ENCODE measurements at places on chromosomes 2 and 18.

DNA sequence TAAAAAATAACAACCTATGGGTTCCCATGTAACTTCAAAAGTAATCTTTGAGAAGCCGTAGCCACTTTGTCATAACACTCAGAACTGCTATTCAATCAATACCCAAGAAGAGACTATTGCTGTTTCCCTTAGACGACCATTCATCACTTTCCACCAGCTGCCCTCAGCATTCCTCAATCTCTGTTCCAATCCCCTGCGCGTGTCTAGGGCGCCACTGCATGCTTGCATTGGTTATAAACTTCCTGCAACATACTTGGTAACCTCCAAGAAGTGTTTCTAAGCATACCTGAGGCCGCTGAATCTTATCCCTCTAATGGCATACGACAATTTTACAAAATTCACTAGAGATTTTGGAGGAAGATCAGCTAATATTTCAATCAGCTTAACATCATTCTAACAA is 134.2 kb downstream of the LAMA1 start:
- no peak for DNase-seq

- peak; percentile 75 for DNase-seq
These were observed 77.0 kb downstream of the MBD2 start for GRCh38 chr18:54147439-54147838.

DNA sequence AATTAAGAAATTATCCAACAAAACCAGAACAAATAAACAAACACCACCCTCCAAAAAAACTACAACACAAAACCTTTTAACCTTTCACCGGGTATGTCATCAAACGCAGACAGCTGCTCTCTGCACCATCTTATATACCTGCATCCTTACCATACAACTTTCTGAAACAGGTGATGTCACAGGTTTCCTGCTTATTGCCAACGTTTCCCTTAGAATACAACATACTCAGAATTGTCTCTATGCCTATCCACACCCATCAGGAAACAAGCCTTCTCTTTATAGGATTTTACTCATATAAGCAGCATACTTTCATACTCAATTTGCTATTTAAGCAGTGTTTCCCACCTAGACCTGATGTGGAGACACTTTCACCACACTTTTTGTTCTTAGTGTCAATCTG is 181.0 kb downstream of the DYM start:
- DNase-seq: no peak

- DNase-seq: no peak
These were observed 65.0 kb upstream of the MFF start for GRCh38 chr2:227260041-227260440.

DNA sequence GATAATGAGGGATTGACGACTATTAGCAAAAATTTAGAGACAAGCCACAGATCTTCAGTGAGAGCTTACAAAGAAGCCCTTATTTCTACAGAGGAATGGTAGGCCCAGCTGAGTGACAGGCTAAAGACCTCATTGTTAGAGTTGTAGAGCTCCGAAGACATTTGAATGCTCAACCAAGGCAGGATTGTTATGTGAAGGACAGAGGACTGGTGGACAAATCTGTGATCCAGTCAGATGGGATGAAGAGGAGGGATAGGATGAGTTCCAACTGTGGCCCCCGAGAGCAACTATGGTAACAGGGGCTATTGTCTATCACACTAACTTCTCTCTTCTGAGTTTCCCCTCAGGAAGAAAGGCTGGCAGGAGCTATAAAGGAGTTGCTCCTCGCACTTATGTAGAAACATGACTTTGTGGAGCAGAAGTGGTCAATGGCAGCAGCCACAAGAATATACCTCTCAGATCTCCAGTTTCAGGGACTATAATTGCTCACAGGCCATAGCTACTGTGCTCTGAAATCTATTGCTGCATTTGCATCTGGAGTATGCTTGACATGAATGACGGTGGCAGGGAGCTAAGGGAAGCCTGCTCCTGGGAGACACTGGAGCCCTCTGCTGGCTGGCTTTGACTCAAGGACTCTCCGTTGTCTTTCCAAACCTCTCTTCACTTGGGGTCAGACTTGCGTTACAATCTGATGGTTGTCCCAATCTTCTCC is 50.3 kb upstream of the GREB1L start:
- no peak for DNase-seq

GRCh38 chr18:58606236-58606635 is 22.7 kb downstream of the ALPK2 start:
- no peak for DNase-seq

DNA sequence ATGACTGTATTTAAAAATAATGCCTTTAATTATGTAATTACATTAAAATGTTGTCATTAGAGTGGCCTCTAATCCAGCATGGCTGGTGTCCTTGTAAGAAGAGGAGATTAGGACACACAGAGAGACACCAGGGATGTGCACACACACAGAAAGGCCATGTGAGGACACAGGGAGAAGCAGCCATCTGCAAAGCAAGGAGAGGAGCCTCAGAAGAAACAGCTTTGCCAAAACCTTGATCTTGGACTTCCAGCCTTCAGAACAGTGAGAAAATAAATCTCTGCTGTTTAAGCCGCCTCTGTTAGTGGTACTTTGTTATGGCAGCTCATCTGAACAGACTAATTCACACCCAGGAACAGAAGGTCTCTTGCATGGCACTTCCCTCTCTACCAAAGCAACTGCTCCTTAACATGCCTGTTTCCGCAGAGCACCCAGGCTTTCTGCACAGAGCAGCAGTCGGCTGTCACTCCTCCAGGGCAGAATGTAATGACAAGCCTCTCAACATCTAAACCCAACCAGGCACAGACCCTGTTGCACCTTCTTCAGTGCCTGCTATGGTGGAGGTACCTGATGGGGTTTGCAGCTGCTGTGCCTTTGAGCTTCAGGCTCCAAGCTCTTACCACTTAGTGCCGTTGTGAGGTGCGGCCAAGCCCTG is 377.7 kb downstream of the TDRD15 start:
- DNase-seq: no peak

- DNase-seq: no peak
These were observed 305.7 kb upstream of the SETBP1 start for GRCh38 chr18:44374966-44375365.

GRCh38 chr2:140586379-140586778 is 1544.4 kb downstream of the LRP1B start:
- peak; percentile 7 for DNase-seq

- no peak for DNase-seq
These were observed 413.6 kb downstream of the CDH2 start for GRCh38 chr18:27763341-27763740.

- DNase-seq: no peak
These were observed 156.6 kb downstream of the AGPS start for GRCh38 chr2:177549171-177549570.
